Large intestine (tissue), 12 donors: ENCODE measurements at places on chromosomes 7 and 10. TPM values are rescaled to one million over a fixed set of nuclear protein-coding genes. Genes with fewer than 3 reads are reported as not detected.
A peak's percentile ranks its signal among the peaks of the same experiment; 100 is the strongest.

DNA sequence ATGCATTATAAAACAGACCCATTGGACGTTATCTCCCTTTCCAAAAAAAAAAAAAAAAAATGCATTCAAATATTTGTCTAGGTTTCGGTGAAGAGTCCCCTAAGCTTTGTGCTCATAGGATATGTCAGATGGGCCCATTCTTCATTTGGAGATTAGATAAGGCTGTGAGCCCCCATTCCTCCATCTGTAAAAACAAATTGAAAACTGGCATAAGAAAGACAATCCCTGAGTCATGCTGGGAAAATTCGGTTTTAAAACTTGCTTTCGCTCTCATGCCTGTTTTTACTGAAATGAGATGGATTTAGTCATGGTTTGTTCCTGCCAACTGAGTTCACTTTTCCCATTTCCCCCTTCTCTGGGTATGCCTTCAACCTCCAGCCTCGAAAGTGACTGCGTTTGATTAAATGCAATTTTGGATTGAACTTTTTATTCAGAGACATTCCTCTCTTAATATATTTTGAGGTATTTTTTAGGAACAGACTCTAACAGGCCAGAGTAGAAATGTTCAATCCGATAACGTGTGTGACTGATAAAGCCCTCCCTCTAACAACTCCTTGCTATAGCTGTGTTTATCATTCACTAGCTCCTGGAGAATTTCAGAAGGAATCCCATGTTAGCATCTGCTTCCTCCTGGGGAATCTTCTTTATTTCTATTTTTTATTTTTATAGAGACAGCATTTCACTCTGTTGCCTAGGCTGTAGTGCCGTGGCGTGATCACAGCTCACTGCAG, 190.9 kb upstream of the LYZL2 start:
- DNase-seq = no peak

DNA sequence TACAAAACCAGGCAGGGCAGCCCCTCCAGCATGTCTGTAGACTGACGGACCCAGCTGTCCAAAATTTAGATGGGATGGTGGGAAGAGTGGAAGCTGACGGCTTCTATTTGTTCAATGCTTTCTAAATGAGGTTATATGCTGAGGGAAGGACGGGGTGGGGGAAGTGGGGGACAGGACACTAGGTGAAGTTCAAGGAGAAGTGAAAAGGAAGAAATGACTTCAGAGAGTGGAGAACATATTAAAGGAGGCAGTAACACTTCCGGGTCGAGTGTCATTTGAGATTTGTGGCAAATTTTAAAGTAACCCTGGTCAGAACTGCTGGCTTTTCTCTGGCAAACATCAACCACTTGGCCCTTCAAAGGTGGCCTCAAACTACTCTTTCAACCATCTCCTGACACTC, 9.4 kb downstream of the PIP4K2A start:
- DNase-seq = no peak

- DNase-seq = no peak
Observed at GRCh38 chr10:104903433-104903832, 262.3 kb downstream of the SORCS3 start.

GRCh38 chr10:24333736-24334135, 124.8 kb downstream of the KIAA1217 start:
- DNase-seq = no peak

- no peak for DNase-seq
Observed at GRCh38 chr10:18293536-18294510, 153.6 kb downstream of the CACNB2 start.

Gene CLEC5A
- 0.09 TPM for polyA plus RNA-seq

Gene CCL24
- polyA plus RNA-seq = 32.1 TPM

DNA sequence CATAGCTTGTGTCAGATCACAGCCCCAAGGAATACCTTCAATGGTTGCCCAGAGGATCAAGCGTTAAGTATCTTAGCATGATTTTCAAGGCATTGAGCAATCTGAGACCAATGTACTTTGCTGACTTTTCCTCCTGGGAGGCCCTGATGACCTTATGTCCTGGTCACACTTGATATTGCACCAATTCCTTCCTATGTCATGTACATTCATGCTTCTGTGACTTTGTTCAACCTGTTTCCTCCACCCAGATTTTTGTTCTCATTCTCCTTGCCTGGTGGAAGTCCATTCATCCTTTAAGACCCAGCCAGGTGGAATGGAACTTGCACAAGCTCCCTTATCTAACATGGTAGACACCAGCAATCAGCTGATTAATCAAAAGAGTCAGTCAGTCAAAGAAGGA, 160.8 kb downstream of the PFKFB3 start:
- peak; percentile 72 for DNase-seq

DNA sequence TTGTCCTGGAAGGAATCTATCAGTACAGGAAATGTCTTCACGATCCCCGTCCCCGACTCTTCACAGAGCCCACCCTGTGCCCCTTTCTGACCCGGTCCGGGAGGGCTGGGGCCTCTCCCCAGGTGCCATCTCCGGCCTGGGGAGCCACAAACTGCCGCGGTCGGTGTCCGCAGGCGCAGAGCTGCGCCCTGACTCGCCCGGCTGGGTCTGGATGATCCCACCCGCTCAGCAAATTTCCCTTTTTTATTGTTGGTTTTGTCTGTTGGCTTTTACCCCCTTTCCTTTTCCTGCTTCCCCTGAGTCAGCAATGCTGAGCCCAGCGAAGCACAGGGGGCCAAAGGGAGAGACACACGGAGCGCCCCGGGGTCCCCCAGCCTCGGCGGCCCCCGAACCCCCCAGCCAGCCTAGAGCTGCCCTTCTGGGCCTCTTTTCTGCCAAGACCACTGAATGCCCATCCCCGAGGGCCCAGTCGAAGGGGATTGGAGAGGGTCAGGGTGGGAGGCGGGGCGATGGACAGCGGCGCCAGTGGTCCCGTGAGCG, 30.9 kb downstream of the LEP start:
- DNase-seq = no peak

GRCh38 chr10:110448682-110449418, 48.9 kb upstream of the DUSP5 start:
- DNase-seq = no peak

DNA sequence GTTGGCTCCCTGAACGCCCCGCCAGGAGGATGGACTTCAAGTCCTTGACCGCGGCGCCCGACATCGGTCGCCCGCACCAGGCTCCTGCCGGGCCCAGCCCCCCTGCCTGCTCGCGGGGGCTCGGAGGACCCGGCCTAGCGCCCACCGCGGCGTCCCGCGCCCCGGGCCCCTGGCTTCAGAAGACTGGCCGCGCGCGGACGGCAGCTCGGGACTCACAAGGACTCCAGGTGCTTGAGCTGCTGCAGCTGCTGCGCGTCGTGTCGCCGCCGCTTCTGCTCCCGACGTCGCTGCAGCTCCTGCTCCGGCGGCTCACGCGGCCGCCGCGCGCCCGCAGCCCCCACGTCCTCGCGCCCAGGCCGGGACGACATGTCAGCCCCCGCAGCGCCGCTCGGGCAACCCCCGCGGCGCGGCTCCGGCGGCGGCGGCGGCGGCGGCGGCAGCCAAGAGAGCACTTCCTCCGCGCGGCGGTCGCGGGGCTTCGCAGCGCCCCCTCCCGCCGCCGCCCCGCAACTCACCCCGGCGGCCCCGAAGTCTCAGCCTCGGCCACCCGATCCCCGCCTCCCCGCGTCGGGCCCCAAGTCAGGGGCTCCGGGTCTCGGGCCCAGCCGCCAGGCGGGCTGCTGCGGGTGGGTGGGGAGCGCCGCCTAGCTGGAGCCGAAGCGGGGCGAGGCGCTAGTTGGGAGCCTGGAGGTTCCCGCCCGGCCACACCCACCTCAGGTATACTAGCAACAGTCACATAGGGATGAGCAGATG, at the start of gene RP9:
Gene RP9, minus strand, starts transcription at position 400 of the 753 bp plus-strand sequence. Its CDS starts 32 bp downstream, at position 368.
- DNase-seq = peak; percentile 86

GRCh38 chr10:8311526-8312070, 257.1 kb downstream of the GATA3 start:
- DNase-seq = no peak
